ENCODE measurements at places on chromosomes 1 and 21. TPM values are rescaled to one million over a fixed set of nuclear protein-coding genes. Genes with fewer than 3 reads are reported as not detected.

PNRC2 gene
- total RNA-seq: 126 TPM

EPHA2 gene
- 16.7 TPM for total RNA-seq

GRCh38 chr1:50930965-50931737 is 28.9 kb downstream of the FAF1 start:
- H3K27ac ChIP-seq: no peak overlapping the region
- H3K4me1 ChIP-seq: no peaks in the 10 kb centered on the region
- H3K4me3 ChIP-seq: no peak overlapping the region

DNA sequence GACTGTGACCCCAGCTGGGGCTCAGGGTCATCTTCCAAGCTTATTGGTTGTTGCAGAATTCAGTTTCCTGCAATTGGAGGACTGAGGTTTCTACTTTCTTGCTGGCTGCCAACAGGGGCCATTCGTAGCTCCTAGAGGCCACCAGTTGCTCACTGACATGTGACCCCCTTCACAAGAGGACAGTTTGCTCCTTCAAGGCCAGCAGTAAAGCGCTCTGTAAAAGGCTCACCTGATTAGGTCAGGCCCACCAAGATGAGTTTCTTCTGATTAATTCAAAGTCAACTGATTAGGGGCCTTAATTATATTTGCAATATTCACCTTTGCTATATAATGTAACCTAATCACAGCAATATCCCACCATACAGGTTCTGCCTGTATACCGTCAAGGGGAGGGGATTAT is 68.9 kb downstream of the SLC9A1 start:
- no peaks in the 10 kb centered on the region for H3K36me3 ChIP-seq
- H3K4me3 ChIP-seq: no peak overlapping the region
- DNase-seq: no peak
- H3K27me3 ChIP-seq: no peaks in the 10 kb centered on the region
- H3K4me1 ChIP-seq: no peaks in the 10 kb centered on the region

DNA sequence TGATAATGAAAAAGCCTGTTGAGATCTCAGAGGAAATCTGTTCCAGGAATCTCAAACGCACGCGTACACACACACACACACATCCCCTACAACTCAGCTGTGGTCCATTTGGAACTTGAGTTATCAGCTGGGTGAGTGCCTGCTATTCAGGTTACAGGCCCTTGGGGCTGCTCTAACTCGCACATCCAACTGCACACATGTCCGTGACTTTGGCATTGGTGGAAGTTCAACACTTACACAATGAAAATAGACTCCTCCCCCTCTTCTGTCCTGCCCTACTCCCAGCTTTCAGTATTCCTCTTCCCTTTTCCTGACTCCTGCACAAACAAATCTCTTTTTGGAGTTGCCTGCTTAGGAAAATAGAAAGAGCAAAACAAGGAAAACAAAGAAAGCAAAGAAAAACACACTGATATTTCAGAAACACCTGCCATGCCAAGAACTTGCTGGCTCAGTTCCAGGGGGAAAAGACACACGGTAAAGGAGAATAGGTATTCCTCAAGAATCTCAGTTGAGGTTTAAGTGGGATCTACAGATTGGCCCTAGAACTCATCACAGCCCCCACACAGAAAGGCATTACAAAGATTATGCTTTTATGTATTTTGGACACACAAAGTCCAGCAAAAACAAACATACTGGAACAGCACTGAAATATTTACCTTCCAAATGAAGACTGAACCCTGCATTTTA is 140.9 kb downstream of the TGFBR3 start:
- H3K27me3 ChIP-seq: no peaks in the 10 kb centered on the region
- H3K36me3 ChIP-seq: no peaks in the 10 kb centered on the region
- H3K4me1 ChIP-seq: no peaks in the 10 kb centered on the region
- H3K27ac ChIP-seq: peak overlapping the region; percentile 63

GRCh38 chr1:169091480-169091941 is 15.0 kb upstream of the ATP1B1 start:
- no peaks in the 10 kb centered on the region for H3K4me1 ChIP-seq
- H3K27me3 ChIP-seq: no peaks in the 10 kb centered on the region
- H3K4me3 ChIP-seq: no peak overlapping the region
- no peak overlapping the region for H3K27ac ChIP-seq
- DNase-seq: no peak
- no peaks in the 10 kb centered on the region for H3K36me3 ChIP-seq

DNA sequence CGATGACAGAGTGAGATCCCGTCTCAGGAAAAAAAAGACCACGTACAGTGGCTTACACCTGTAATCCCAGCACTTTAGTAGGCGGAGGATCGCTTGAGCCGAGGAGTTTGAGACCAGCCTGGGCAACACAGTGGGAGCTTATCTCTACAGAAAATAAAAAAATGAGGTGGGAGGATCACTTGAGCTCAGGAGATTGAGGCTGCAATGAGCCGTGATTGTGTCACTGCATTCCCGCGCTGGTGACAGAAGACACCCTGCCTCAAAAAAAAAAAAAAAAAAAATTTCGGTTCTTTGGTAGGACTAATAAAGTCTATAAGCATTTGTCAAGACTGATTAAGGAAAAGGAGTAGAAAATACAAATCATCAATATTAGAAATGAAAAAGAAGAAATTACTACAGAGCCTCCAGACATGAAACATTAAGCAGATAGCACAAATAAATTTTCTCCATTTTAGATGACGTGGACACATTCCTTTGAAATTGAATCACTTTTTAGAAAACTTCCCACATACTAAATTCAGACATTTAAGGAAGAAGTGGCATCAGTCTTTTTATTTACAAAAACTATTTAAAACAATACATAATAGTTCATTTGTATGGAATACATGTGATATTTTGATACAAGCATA is 30.4 kb downstream of the MORC3 start:
- H3K27me3 ChIP-seq: no peaks in the 10 kb centered on the region
- no peak overlapping the region for H3K4me3 ChIP-seq
- H3K4me1 ChIP-seq: no peaks in the 10 kb centered on the region
- no peak for DNase-seq
- H3K36me3 ChIP-seq: peaks cover 5% of the 10 kb centered on the region

DNA sequence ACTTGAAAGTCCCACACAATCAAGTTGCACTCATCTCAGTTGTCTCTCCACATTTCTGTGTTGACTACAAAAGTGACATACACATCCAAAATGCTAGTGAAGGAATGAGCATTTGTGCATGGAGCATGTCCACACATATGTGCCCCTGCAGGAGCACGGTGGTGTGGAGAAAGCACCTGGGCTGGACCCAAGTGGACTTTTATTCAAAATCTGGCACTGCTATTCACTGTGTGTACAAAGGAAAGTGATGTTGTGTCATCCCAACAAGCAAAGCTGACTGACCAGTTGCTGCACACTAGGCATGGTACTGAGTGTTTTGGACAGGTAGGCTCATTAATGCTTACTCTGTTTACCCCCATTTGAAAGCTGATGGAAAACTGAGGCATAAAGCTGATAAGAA is 19.3 kb downstream of the CEP104 start:
- H3K27ac ChIP-seq: no peak overlapping the region
- no peaks in the 10 kb centered on the region for H3K4me1 ChIP-seq
- no peak for DNase-seq
- H3K27me3 ChIP-seq: no peaks in the 10 kb centered on the region
- H3K4me3 ChIP-seq: no peak overlapping the region

DNA sequence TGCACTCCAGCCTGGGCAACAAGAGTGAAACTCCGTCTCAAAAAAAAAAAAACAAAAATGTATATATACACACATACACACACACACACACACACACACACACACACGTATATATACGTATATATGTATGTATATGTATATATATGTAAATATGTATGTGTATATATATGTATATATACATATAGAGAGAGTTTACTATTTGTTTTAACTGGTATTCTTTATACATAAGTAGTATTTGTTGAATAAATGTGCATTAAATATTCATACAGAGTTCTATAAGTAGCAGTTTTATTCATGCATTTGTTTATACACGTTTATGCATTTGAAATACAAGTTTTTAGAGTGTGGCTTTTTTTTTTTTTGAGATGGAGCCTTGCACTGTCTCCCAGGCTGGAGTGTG is 113.6 kb downstream of the ZMYM4 start:
- DNase-seq: no peak
- H3K27me3 ChIP-seq: no peaks in the 10 kb centered on the region
- no peak overlapping the region for H3K4me3 ChIP-seq
- no peaks in the 10 kb centered on the region for H3K36me3 ChIP-seq
- H3K27ac ChIP-seq: no peak overlapping the region
- no peaks in the 10 kb centered on the region for H3K4me1 ChIP-seq

GRCh38 chr1:24105368-24106160 is 6.4 kb downstream of the MYOM3 start:
- no peaks in the 10 kb centered on the region for H3K4me1 ChIP-seq
- H3K27me3 ChIP-seq: no peaks in the 10 kb centered on the region
- H3K36me3 ChIP-seq: no peaks in the 10 kb centered on the region
- no peak for DNase-seq

GRCh38 chr1:201539561-201540431 is 869 bp downstream of the NAV1 start:
- no peaks in the 10 kb centered on the region for H3K27me3 ChIP-seq
- no peak for DNase-seq
- no peaks in the 10 kb centered on the region for H3K36me3 ChIP-seq

- no peaks in the 10 kb centered on the region for H3K36me3 ChIP-seq
- H3K27ac ChIP-seq: peak overlapping the region; percentile 72
- no peak for DNase-seq
- no peaks in the 10 kb centered on the region for H3K27me3 ChIP-seq
- no peaks in the 10 kb centered on the region for H3K4me1 ChIP-seq
These were observed 28.6 kb upstream of the ZNF496 start for GRCh38 chr1:247360116-247360898.

DNA sequence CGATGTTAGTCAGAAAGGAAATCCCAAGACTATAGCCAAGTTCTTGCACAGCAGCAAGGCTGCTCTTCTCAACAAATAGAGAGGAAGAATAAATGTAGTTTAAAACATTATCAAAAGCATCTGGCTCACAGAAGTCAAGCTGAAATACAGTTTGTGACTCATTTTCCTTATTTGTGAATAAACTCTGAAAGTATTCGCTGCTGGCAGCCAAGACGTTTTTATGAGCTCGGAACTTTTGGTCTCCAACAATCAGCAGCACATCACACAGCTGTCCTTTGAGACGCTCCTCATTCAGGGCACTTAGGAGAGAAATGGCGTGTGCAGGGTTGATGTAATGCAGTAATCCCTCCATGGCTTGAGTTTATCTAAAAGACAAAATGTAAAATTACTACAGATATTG is 16.4 kb downstream of the ZBTB21 start:
- DNase-seq: no peak
- no peak overlapping the region for H3K4me3 ChIP-seq
- no peaks in the 10 kb centered on the region for H3K4me1 ChIP-seq
- no peaks in the 10 kb centered on the region for H3K36me3 ChIP-seq
- H3K27me3 ChIP-seq: no peaks in the 10 kb centered on the region

- H3K4me3 ChIP-seq: no peak overlapping the region
- DNase-seq: no peak
- no peak overlapping the region for H3K27ac ChIP-seq
- H3K36me3 ChIP-seq: no peaks in the 10 kb centered on the region
- no peaks in the 10 kb centered on the region for H3K4me1 ChIP-seq
- H3K27me3 ChIP-seq: no peaks in the 10 kb centered on the region
These were observed 216.2 kb downstream of the SDCCAG8 start for GRCh38 chr1:243471754-243472745.

DNA sequence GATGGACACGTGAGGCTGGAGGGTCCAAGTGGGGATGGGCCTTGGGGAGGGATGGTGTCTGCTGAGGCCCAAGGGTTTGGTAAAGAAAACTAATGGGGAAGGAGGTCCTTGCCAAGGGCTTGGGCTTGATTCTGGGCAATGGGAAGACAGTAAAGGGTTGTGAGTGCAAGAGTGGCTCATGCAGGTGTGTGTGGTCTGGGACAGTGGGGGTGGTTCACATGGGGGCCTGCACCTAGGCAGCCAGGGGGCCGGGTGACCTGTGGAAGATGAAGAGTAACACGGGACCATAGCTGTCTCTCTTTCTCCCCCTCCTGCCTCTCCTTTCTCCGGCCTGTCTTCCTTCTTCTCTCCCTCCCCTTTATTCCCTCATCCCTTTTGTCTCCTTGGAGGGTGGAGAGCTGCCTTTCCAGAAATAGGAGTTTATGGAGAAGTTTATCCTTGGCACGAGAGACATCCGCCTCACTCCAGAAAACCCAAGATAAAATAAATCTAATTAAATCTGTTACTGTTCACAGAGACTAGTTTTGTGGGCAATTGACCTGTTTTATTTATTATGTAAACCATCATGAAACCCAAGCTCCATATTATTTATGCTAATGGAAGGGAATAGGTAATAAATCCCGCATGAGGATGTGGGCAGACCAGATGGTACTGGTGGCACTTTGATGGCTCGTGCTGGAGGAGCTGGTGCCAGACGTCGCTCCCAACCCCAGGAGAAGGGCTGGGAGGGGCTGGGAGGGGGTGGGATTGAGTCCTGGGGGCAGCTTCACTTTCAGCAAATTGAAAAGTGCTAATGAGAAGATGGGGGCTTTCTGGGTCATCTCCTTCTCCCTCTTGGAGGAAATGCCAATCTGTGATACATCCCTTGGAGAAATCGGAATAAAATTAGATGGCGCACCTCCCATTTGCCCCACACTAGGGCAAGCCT is 272.9 kb upstream of the CSF3R start:
- H3K4me3 ChIP-seq: no peak overlapping the region
- no peaks in the 10 kb centered on the region for H3K4me1 ChIP-seq
- no peaks in the 10 kb centered on the region for H3K36me3 ChIP-seq
- no peak for DNase-seq
- no peak overlapping the region for H3K27ac ChIP-seq

DNA sequence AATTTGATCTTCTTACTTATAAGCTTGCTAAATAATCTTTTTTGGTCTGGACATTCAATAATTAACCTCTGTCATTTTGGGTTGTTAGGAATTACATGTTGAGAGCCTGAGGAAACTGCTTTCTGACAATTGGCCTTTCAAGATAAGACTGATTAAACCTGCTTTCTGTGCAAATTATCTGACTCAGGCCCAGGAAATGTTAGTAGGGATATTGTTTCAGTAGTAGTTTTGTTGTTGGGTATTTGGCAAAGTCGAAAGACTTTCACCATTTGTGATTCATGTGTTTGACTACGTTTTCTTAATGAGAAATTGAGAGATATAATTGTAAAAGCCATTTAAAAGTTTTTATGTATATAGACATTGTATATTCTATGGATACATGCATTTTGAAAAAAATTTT is 81.1 kb upstream of the GPR88 start:
- no peaks in the 10 kb centered on the region for H3K4me1 ChIP-seq
- no peaks in the 10 kb centered on the region for H3K36me3 ChIP-seq
- H3K4me3 ChIP-seq: no peak overlapping the region
- no peak overlapping the region for H3K27ac ChIP-seq
- H3K27me3 ChIP-seq: no peaks in the 10 kb centered on the region

GRCh38 chr1:223343692-223344091 is 20.3 kb downstream of the SUSD4 start:
- no peak overlapping the region for H3K27ac ChIP-seq
- no peak for DNase-seq
- H3K4me1 ChIP-seq: no peaks in the 10 kb centered on the region
- no peaks in the 10 kb centered on the region for H3K27me3 ChIP-seq
- no peaks in the 10 kb centered on the region for H3K36me3 ChIP-seq

Measured in breast epithelium (tissue), 4 donors.